ENCODE measurements at places on chromosomes 5 and 9.

GRCh38 chr5:84036842-84037241, 316.2 kb upstream of the HAPLN1 start:
- DNase-seq, result no peak

DNA sequence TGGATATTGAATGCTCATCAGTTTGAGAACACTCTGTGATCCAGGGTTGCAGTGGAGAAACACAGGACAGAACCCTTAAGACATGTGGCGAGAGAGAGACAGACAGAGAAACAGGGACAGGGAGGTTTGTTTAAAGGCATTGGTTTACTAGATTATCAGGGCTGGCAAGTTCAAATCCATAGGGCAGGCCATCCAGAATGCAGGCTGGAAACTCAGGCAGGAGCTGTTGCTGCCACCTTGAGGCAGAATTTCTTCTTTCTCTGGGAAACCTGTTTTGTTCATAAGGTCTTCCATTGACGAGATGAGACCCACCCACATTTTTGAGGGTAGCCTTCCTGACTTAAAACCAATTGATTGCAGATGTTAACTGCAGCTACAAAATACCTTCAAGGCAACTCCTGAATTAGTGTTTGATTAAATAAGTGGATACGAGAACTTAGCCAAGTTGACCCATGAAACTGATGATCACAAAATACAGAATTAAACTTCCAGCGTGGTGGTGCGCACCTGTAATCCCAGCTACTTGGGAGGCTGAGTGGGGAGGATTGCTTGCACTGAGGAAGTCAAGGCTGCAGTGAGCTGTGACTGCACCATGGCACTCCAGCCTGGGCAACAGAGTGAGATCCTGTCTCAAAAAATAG, 55.9 kb downstream of the NSUN2 start:
- DNase-seq, result peak; percentile 66

GRCh38 chr9:81526587-81526986, 162.8 kb downstream of the TLE1 start:
- DNase-seq, result peak; percentile 78

- DNase-seq, result peak; percentile 48
These were observed 148.0 kb downstream of the GHR start for GRCh38 chr5:42570966-42571960.

DNA sequence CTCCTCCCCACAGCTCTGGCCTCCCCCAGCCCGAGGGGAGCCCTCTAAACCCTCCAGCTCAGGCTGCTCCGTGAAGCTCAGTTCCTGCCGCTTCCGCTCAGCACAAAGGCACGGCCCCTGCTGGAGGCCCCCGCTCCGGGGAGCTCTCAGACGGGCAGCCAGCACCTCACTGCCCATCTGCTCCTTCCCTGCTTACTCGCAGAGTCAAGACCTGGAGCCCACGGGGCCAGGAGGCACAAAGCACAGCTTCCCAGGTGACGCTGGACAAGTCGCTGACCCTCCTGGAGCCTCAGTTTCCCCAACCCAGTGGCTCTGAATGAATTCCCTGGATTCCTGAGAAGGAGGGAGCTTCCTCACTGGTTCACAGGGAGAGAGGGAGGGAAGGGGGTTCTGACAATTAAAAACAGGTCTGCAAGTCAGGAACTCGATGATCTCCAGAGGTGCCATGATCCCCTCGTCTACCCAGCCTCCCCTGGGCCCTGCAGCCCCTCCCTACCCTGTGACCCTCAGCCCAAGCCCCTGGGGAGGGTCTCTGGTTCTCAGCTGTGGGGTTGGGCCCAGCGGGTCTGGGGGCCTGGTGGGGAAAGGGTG, 36.2 kb downstream of the VAV2 start:
- no peak for DNase-seq

DNA sequence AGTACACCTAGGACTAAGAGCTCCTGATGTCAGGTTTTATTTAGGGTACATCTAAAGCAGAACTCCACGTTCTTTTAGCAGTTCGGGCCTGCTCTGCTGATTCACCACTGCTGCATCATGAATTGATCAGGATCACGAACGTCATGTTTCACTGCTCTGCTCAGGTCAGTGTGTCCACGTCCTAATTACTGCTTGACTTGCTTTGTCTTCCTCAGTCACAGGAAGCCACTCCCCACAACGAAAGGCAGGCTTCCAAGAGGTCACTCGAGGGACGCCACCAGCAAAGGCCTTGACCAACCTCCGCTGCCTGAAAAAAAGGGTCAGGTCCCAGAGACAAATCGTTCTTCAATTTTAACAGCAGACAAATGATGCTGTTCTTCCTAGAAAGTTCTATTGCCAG, 40.3 kb downstream of the CTNND2 start:
- no peak for DNase-seq

DNA sequence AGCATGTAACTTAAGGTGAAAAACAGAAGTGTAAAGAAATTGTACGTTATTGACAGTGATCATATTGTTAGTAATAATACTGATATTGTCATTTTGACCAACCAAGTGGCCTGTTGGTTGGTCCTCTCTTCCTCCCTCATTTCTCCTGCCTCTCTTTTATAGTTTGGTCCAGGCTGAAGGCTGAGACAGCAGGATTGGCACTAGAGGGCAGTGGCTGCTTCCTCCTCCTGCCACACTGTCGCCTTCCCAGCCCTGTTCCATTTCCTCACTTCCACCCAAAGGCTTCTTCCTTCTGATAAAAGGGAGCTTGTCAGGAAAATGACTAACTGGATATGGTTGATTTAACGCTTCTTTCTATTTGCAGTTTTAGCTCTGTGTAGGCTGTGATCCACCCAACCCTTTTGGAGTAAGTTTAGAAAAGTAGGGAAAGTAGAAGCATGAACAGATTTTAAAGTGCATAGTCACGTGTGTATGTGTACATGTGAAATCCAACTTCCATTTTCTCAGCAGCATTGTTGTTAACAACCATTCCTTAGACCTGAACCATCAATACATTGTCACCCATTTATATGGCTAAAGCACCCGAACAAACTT, 35.6 kb downstream of the PTCD2 start:
- peak; percentile 38 for DNase-seq

Measured in fibroblast of mammary gland (primary cell).